ENCODE measurements at places on chromosomes 11 and 22. TPM values are rescaled to one million over a fixed set of nuclear protein-coding genes. Genes with fewer than 3 reads are reported as not detected.

DNA sequence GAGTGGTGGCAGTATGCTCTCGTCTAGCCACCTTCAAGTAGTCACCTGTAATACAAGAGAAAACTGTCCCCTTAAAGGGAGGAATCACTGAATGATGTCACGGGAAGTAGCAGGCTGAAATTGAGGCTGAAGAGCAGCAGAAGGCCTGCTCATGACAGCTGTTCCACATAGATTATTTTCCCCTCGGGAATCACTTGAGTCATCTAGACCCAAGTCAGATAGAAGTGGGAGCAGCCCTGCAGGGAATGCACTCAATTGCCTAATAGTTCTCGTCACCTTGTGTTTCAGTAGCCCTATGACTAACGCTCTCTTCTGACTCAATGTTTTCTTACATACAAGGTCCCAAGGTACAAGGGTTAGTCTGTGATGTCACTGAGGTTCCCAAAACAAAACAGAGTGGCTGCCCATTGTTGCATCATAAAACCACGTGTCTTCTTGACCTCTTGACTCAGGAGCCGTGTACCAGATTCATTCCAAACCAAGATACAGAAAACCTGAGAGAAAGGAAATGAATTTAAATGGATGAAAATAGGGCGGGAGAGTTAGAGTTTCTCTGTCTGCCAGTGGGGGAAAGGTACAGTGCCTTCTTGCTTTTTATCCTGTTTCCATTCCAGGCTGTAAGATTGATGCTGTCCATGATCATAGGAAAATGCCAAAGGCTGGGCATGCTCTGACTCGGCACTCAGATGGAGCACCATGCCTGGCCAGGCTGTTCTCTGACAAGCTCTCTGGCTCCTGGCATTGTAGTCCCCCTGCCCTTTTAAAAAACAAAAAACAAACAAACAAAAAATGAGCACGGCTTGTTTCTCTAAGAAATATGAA is 21.6 kb upstream of the C11orf96 start:
- peak; percentile 95 for DNase-seq
- no peak overlapping the region for H3K4me3 ChIP-seq
- peaks cover 11% of the 10 kb centered on the region for H3K36me3 ChIP-seq
- H3K27me3 ChIP-seq: no peaks in the 10 kb centered on the region
- peaks cover 28% of the 10 kb centered on the region for H3K4me1 ChIP-seq

DNA sequence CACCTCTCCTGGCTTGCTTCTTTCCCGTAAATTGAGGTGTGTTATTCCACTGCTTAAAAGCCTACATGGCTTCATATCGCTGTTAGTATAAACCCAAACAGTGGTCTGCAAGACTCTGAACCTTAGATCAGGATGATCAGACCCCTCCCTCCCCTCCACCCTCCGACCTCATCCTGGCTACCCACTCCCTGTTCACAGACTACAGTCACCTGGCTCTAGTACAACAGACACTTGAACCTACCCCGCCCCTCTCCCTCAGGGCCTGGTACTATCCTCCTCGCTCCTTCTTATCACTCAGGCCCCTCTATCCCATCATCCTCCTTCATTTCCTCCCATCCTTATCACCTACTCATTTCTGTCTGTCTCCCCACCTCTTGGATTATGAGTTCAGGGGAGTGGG is 20.1 kb downstream of the PTPRJ start:
- DNase-seq: no peak
- no peak overlapping the region for H3K4me3 ChIP-seq
- H3K27me3 ChIP-seq: no peaks in the 10 kb centered on the region
- H3K27ac ChIP-seq: no peak overlapping the region
- H3K4me1 ChIP-seq: peaks cover 39% of the 10 kb centered on the region

GRCh38 chr22:37887584-37888378 is 18.3 kb upstream of the MICALL1 start:
- no peak overlapping the region for H3K27ac ChIP-seq
- no peaks in the 10 kb centered on the region for H3K27me3 ChIP-seq
- H3K4me1 ChIP-seq: peaks cover 19% of the 10 kb centered on the region
- DNase-seq: peak; percentile 77

GRCh38 chr11:117738246-117738957 is 58.6 kb downstream of the DSCAML1 start:
- no peaks in the 10 kb centered on the region for H3K4me1 ChIP-seq
- H3K27me3 ChIP-seq: no peaks in the 10 kb centered on the region
- no peak for DNase-seq
- H3K4me3 ChIP-seq: no peak overlapping the region
- no peak overlapping the region for H3K27ac ChIP-seq

GRCh38 chr11:126313826-126314225 is 10.0 kb downstream of the DCPS start:
- peaks cover 18% of the 10 kb centered on the region for H3K4me1 ChIP-seq
- no peaks in the 10 kb centered on the region for H3K36me3 ChIP-seq
- H3K4me3 ChIP-seq: no peak overlapping the region
- no peak for DNase-seq
- no peak overlapping the region for H3K27ac ChIP-seq

- peaks cover 6% of the 10 kb centered on the region for H3K27me3 ChIP-seq
- no peak for DNase-seq
- H3K27ac ChIP-seq: no peak overlapping the region
- peaks cover 7% of the 10 kb centered on the region for H3K4me1 ChIP-seq
- H3K4me3 ChIP-seq: no peak overlapping the region
- no peaks in the 10 kb centered on the region for H3K36me3 ChIP-seq
These were observed 255.5 kb upstream of the SESN3 start for GRCh38 chr11:95486466-95486865.

YPEL4 gene
- 0.72 TPM for total RNA-seq

TRIM49D2 gene
- not detected for total RNA-seq

DNA sequence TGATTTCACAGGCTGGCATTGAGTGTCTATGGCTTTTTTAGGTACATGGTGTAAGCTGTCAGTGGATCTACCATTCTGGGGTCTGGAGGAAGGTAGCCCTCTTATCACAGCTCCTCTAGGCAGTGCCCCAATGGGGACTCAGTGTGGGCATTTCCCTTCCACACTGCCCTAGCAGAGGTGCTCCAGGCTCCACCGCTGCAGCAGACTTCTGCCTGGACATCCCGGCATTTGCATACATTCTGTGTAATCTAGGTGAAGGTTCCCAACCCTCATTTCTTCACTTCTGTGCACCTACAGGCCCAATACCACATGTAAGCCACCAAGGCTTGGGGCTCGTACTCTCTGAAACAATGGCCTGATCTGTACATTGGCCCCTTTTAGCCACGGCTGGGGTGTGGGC is 78.3 kb downstream of the RNF169 start:
- DNase-seq: no peak
- no peaks in the 10 kb centered on the region for H3K27me3 ChIP-seq
- H3K27ac ChIP-seq: no peak overlapping the region
- H3K4me1 ChIP-seq: peaks cover 7% of the 10 kb centered on the region
- H3K4me3 ChIP-seq: no peak overlapping the region
- H3K36me3 ChIP-seq: peaks cover 5% of the 10 kb centered on the region

GRCh38 chr11:71206186-71206585 is 46.2 kb downstream of the SHANK2 start:
- H3K27ac ChIP-seq: no peak overlapping the region
- peak; percentile 88 for DNase-seq
- H3K4me3 ChIP-seq: peak overlapping the region; percentile 52
- no peaks in the 10 kb centered on the region for H3K27me3 ChIP-seq
- H3K4me1 ChIP-seq: no peaks in the 10 kb centered on the region

DNA sequence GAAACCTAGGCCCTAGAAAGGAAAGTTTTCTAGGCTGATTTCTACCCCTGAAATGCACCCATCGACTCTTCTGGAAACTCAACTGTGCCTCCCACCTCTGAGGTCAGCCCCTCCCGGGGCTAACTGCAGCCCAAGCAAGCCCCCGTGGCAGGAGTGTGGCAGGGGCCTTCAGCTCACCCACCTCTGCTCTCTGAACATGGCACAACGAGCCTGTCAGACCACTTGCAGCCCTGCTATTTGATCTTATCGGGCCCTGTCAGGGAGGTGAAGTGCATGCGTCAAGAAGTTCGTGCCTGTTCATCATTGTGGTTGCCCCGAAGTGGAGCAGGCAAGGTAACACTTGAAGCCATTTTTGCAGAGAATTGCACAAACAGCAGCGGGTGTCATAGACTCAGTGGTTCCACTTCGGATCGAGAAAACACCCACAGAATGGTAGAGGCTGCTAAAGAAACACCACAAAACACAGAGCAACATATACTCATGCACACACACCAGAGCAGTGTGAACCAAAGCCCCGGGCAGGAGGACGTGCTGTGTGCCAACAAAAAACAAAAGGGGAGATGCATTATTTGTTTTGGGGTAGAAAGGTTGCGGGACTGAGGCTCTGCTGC is 262.7 kb downstream of the ETS1 start:
- DNase-seq: no peak
- no peak overlapping the region for H3K4me3 ChIP-seq
- no peaks in the 10 kb centered on the region for H3K4me1 ChIP-seq
- no peak overlapping the region for H3K27ac ChIP-seq
- H3K36me3 ChIP-seq: no peaks in the 10 kb centered on the region

DNA sequence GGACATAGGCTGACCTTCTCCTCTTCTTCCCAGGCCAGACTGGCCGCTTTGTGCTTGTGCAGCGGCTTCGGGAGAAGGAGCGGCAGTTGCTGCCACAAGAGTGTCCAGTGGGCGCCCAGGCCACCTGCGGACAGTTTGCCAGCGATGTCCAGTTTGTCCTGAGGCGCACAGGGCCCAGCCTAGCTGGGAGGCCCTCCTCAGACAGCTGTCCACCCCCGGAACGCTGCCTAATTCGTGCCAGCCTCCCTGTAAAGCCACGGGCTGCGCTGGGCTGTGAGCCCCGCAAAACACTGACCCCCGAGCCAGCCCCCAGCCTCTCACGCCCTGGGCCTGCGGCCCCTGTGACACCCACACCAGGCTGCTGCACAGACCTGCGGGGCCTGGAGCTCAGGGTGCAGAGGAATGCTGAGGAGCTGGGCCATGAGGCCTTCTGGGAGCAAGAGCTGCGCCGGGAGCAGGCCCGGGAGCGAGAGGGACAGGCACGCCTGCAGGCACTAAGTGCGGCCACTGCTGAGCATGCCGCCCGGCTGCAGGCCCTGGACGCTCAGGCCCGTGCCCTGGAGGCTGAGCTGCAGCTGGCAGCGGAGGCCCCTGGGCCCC is 1.4 kb downstream of the RASSF7 start:
- H3K36me3 ChIP-seq: no peaks in the 10 kb centered on the region
- no peak overlapping the region for H3K4me3 ChIP-seq
- peaks cover 8% of the 10 kb centered on the region for H3K4me1 ChIP-seq
- no peak for DNase-seq

GRIA4 gene
- not detected for total RNA-seq

DNA sequence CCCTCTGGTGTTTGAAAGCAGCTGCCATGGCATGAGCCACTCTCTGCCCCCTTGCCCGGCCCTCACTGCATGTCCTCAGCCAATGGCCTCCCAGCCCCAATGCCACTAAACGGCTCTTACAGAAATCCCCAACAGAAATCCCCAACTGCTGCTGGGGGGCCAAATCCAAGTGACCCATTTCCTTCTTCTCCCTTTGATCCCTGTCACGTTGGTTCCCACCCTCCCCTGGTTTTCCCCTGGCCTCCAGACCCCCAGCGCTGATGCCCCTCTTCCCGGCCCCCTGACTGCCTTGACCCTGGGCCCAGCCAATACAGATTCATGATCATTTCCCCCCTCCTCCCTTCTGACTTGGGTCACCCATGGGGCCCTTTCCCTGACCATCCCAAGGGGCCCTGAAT is 30.9 kb downstream of the IGLL1 start:
- peaks cover 2% of the 10 kb centered on the region for H3K27me3 ChIP-seq
- H3K36me3 ChIP-seq: no peaks in the 10 kb centered on the region
- no peak overlapping the region for H3K4me3 ChIP-seq
- no peak overlapping the region for H3K27ac ChIP-seq
- H3K4me1 ChIP-seq: no peaks in the 10 kb centered on the region

PGA4 gene
- not detected for total RNA-seq

LARGE2 gene
- total RNA-seq: not detected

DNA sequence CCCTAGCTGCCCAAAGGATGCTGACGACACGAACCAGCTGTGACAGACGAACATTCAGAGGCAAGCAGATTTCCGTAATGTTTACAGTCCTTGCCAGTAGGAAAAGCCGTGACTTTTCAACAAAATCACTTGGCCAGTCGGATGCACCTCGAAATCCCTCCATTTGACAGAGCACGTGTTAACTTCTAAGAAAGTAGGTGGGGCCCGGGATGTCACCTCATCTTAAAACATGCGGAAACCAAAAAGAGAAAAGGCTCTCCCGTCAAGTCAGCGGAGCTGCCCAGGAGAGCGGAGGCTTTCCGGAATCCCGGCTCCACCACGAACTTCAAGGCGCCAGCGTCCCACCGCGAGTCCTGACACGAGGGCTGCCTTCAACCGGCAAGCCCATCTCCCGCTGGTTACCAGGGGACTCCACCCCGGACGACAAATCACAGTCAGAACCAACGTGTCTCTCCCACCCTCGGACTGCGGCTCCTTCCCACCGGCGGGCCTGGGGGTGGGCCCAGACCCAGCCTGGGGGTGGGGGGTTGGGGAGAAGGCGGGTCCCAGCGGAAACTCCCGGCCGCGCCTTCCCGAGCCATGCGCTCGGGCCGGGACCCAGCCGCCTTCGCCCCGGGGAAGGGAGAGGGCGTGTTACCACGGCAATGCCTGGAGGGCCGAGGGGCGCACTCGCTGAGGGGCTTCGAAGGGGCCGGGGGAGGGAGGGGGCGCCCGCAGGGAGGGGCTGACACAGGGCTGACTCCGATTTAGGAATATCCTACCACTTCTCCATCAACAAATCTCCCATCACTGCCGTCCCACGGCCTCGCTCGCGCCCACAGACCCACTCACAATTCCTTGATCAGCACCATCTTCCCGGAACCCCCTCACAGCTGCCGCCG is 475 bp downstream of the PITPNB start:
- H3K27ac ChIP-seq: peak overlapping the region; percentile 78
- H3K4me1 ChIP-seq: peaks cover 41% of the 10 kb centered on the region
- peak overlapping the region; percentile 91 for H3K4me3 ChIP-seq
- H3K27me3 ChIP-seq: no peaks in the 10 kb centered on the region

ZNRF3 gene
- total RNA-seq: 6.9 TPM

DNA sequence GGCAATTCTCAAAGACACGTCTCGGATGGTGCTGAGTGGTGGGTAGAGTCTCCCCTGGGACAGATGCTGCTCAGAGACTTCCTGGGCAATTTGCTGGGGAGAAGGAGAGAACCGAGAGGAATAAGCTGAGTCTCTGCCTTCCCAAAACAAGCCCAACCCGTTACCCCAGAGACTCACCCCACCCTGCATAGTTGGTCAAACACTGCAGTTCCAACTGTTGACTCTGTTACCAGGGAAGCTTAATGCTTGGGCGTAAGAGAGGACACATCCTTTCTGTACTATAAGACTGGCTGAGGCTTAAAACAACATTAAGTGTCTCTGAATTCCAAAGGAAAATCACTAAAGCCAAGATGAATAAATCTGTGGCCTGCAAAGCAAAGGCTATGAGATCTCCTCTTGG is 68.1 kb downstream of the CCDC81 start:
- H3K4me3 ChIP-seq: no peak overlapping the region
- H3K4me1 ChIP-seq: peaks cover 45% of the 10 kb centered on the region
- H3K27me3 ChIP-seq: no peaks in the 10 kb centered on the region
- H3K27ac ChIP-seq: peak overlapping the region; percentile 72

CD59 gene
- 377 TPM for total RNA-seq

Measured in osteoblast (primary cell).